GM13976 (cell line): ENCODE measurements at places on chromosomes 4 and X.

GRCh38 chr4:67549123-67549522 lies 3.8 kb upstream of the CENPC start:
- DNase-seq, result peak; percentile 37

- DNase-seq, result no peak
Measured at GRCh38 chr4:145979160-145979559, 40.5 kb upstream of the ZNF827 start.

GRCh38 chrX:129559783-129560182 lies 19.7 kb downstream of the OCRL start:
- no peak for DNase-seq

DNA sequence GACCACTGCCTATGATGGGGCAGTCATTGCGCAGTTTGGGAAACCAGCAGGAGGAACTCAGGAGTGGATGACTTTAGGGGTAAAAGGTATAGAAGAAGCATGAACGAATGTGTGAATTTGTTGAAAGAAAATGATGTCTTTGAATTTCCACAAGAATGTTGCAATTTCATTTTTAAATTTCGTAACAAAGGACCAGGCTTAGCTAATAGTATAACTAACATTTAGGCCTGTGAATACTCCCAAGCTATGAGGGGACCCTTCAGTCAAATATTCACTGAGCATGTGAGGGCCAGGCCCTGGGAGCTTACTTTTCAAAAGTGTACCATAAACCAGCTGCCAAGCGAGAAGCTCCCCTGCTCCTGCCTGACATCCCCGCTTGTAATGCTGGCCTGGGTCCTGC lies 5.3 kb downstream of the MPC1L start:
- DNase-seq, result no peak

- no peak for DNase-seq
Measured at GRCh38 chr4:87938746-87939145, 36.8 kb upstream of the SPP1 start.

GRCh38 chr4:172573899-172574298 lies 594.7 kb upstream of the GALNT7 start:
- DNase-seq, result no peak

GRCh38 chr4:96841801-96842200 lies 1001.9 kb downstream of the PDHA2 start:
- no peak for DNase-seq

GRCh38 chr4:52552778-52553177 lies 106.3 kb downstream of the USP46 start:
- DNase-seq, result no peak

DNA sequence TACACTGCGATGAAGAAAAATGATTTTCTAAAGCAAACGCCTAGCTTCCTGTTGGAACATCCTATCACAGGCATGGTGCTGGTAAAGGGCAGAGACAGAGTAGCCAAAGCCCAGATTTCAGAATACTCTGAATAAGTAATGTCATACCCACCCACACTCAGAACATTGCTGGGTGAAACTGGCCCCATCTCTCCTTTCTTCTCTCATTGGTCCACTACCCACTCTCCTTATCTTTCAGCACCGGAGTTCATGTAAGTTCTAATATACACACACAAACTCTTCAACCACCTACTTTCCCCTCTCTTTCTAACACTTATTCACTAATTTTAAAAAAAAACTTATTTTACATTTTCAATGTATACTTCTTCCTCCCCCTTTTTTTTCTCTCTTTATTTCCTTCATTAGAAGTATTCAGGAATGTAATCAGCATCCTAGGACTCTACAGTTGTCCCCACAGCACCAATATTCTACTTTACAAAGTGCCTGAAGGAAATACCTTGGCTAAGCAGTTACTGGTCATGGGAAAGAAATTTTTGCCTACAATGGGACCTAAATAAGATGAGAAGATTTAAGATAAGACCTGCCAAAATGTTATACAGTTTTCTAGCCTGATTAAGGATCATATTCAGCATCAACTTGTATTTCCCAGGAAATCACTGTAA lies 63.0 kb downstream of the SEC24D start:
- DNase-seq, result no peak

GRCh38 chrX:96707804-96708203 lies 23.2 kb downstream of the DIAPH2 start:
- no peak for DNase-seq

- DNase-seq, result no peak
Measured at GRCh38 chr4:176780995-176781738, 11.6 kb downstream of the VEGFC start.
